HT1080 (cell line): ENCODE measurements at places on chromosomes 13 and 19.

GRCh38 chr19:44816301-44816700 lies 7.4 kb downstream of the BCAM start:
- DNase-seq: no peak

- no peak for DNase-seq
Observed at GRCh38 chr19:13068085-13068846, 34.4 kb downstream of the LYL1 start.

DNA sequence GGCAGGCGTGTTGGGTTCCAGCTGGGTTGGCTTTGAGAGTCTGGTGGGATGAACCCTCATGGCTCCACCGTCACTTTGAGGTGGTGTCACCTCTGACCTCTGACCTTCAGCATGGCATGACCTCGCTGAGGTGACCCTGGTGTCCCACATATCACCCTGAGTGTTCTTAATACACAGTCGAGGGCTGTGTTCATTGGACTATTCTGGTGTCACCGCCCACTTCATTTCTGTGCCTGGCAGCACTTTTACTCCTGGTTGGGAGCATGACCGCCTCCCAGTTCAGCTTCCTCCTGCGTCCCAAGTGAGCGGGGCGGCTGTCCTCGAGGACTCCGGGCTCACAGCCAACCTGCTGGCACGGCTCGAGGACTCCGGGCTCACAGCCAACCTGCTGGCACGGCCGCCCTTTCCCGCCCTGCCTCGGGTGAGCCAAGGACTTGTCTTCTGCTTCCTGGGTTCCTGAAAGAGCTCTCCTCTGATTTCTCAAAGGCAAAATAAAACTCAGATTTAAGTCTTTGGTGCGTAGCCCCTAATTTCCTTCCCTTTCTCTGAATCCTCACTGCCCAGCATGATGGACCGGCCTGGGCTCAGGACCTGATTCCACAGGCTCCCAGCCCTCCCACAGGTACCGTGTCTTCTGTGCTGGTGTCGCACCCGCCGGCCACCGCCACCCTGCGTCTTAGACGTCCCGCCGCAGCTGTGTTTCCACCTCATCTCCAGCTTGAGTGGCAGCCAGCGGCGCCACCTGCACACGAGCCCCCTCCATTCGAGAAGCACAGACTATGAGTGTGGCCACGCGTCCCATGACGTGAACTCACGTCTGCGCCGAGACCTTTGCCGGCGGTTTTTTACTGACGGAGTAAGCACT lies 10.4 kb downstream of the ATP4B start:
- DNase-seq: peak; percentile 61

DNA sequence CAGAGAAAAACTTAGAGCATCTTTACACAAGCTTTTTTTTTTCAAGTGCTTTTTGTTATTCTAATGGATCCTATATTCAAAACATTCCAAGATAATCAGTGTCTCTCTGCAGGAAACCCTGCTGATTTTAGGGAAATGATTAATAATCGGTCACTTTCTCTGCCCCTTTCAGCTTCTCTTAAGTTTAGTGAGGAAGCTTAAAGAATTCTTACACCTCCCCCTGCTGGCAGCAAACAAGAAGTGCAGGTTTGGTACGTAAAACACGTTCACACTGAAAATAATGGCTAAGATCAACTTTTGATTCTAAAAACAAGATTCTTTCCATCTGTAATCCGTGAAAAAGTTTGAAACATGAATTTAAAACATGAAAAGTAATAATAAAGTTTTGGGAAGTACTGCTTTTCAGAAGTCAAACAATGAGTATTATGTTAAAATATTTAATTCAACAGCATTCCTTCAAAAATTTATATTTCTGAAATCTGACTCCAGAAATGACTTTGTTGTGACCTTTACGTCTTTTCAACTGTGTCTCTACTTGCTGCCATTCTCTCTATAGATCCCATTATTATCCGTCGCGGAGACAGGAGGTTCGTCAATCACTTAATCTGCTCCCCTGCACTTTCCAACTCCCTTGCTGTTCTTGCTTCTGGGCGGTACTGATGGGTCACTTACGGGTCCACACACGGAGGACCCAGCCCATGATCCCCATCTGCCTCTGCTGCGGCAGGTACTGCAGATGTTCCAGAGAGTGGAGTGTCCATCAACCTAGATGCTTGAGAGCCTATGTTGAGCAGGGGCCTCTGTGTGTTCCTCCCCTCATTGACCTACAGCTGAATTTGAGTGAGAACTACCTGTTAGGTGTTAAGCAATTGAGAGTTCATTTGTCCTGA lies 203.1 kb upstream of the EDNRB start:
- DNase-seq: peak; percentile 38
